ENCODE measurements at places on chromosomes 11 and 22. TPM values are rescaled to one million over a fixed set of nuclear protein-coding genes. Genes with fewer than 3 reads are reported as not detected.

APOBEC3G gene
- total RNA-seq: 3.9 TPM

NPTXR gene
- total RNA-seq: 23.4 TPM

- peak; percentile 82 for DNase-seq
Measured at GRCh38 chr22:43346521-43346929, 3.4 kb upstream of the SCUBE1 start.

GRCh38 chr11:48036011-48036410 lies 55.7 kb downstream of the PTPRJ start:
- DNase-seq: no peak

- no peak for DNase-seq
Measured at GRCh38 chr22:31400023-31400397, 606 bp downstream of the DRG1 start.

GRCh38 chr11:105022527-105022926 lies 441 bp downstream of the CASP5 start:
- DNase-seq: no peak

GRCh38 chr11:121482231-121483129 lies 29.7 kb upstream of the SORL1-AS1 start:
- DNase-seq: no peak

GRCh38 chr11:68751004-68751325 lies 355 bp downstream of the TESMIN start:
- no peak for DNase-seq

GRCh38 chr22:20029550-20030225 lies 8.8 kb downstream of the TANGO2 start:
- no peak for DNase-seq
